Stimulated activated naive CD8-positive, alpha-beta T cell treated with anti-CD3 and anti-CD28 coated beads, Interleukin-15, Interleukin-2, amounts not matched to agents 100 U/mL and 50 U/mL, for 24 hours (primary cell): ENCODE measurements at places on chromosomes 3 and 15.

DNA sequence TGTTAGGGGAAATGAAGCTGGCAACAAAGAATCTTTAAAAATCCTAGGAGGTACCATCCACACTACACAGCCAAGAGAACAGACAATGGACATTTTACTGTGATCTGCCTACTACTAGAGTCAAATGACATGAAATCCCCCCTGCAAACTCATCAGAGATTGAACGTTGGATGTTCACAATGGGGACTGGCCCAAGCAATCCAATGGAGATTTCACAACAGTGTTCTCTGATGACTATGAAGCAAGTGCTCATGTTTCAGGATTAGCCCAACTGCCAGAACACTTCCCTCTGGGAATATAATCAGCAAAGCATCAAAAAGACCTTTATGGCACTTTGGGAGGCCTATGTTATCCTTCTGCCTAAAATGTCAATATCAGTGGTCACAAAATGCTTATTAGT, 97.8 kb downstream of the IGSF11 start:
- DNase-seq: no peak

DNA sequence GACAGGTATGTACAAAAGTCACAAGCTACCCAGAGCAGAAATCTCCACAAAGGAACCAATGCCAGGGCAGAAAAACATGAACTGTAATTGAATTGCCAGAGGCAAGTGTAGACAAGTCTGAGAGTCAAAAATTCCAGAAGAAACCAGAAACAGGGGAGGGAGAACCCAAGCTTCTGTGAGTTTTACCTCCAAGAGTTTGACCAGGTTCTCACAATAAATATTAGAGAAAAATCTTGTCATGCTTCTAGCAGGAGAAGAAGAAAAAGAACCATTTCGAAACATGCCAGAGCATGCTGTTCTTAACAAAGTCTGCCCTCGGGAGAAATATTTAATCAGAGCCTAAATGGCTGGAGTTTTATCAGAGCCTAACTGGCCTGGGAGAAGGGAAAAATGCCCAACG, 32.5 kb upstream of the AP3B2 start:
- DNase-seq: no peak

DNA sequence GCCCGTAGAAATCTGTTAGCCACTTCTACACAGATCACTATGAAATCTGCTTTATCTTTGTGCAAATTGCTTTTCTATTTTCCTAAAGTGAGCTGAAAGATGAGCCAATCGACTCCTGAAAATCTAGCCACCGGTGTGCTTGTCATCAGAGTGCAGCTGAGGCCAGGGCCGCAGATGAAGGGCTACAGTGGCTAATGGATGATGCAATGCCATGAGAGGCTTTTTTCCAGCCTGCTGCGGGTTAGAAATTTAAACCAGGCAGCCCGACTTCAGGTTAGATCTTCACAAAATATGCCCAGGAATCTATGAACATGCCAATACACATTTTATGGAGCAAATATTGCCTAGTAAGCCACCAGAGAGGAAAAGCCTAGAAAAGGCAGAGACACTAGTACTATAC, 948.2 kb upstream of the CFAP20DC start:
- no peak for DNase-seq

- DNase-seq: no peak
These were observed 2.4 kb upstream of the TMEM89 start for GRCh38 chr3:48623851-48624547.

- DNase-seq: no peak
These were observed 45.4 kb downstream of the TMEM45A start for GRCh38 chr3:100537646-100538338.

GRCh38 chr15:32941823-32942222, 224.0 kb downstream of the GREM1 start:
- DNase-seq: no peak

DNA sequence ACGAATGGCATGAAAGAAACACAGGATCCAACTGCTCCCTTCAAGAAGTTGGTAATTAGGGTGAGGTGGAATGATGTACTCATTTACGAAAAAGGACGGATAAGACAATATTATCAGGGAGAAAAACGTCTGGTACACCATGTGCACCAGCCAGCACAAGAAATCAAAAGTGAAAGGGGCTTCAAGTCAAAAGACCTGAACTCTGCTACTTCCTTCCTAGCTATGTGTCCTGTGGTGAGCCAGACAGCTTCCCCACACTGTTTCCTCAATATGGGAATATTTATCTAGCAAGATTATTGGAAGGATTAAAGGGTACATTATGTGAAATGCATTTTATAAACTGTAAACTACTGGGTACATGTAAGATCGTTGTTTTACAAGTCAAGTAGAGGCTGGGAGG, 33.9 kb downstream of the RAB27A start:
- no peak for DNase-seq

DNA sequence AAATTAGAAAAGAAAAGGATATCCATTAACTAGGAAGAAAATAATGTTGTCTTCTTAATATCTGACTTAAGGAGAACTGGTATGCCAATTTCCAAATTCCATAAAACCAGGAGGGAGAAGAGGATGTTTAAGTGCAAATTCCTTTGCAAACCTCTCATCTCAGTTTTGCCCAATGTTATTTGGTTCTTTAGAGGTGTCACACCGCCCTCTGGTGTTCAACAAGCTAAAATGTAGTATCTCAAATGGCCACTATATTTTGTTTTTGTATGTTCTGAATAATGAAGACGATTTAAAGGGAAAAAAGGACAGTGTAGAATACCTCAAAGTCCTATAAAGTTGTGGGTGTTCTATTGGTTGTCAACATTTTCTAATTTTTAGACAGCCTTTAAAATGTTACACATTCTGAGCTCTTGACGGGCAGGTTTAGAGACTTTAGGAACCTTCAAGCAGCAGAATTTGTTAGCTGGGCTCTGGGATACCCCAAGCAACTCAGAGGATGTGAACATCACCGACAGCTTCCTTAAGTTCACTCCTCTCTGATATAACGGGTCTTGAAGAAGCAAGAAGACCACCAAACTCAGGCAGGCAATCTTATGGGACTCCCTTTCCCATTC, 458.3 kb downstream of the MFSD1 start:
- peak; percentile 30 for DNase-seq

- no peak for DNase-seq
These were observed 50.8 kb upstream of the PLAAT1 start for GRCh38 chr3:193190146-193190786.

DNA sequence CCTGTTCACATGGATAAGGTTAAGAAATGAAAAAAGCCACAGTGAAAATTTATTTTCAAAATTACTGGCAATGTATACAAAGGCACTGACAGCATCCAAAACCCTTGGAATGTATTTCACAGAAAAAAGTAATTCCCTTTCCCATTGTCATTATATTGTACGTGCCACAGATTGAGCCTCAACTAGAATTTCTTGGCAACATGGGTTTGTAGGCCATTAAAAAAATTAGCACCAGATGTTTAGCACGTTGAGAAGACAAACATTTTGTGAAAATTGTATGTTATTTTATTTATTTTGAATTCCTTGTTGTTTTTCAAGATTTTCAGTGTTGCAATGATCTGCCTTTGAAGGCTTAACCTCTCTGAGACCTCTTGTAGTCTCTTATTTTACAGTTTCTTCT, 76.3 kb upstream of the EPHB3 start:
- DNase-seq: no peak
